ENCODE measurements at places on chromosomes 2 and 18.

DNA sequence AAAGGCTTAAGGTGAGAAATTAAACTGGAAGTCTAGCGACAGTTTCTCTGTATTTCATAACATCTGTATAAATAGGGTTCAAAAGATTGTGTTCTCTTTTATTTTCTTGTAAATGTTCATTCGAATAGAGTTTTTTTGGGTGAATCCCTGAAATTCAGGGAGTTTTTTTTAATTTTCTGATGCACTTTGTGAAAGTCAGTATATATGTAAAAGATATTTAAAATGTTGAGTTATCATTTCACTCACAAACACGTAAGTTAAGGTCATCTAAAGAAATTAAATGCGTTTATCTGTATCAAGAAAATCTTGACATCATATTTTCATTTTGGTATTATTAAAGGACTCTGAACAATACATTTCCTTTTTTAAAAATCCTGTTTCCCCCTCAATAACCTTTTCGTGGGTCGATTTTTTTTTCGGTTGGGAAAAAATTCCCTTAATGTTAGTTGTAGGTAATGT, 3.4 kb downstream of the SP9 start:
- DNase-seq, result no peak

GRCh38 chr2:216658757-216659156, 25.5 kb downstream of the IGFBP2 start:
- DNase-seq, result no peak

DNA sequence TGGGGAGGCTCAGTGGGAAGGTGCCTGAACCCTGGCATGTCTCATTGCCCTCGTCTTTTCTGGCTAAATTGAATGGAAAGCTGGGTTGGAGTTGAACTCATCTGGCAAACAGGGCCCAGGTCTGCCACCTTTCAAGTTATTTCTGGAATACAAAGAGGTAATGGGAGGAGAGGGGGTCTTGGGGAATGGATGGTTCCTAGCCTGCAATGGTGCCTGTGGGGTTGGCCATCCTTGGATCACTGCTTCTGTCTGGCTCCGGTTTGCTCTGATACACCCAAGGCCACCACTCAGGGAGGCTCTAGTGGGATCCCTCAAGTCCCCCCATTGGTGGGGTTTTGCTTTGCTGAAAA, 45.3 kb downstream of the PSD4 start:
- DNase-seq, result no peak

DNA sequence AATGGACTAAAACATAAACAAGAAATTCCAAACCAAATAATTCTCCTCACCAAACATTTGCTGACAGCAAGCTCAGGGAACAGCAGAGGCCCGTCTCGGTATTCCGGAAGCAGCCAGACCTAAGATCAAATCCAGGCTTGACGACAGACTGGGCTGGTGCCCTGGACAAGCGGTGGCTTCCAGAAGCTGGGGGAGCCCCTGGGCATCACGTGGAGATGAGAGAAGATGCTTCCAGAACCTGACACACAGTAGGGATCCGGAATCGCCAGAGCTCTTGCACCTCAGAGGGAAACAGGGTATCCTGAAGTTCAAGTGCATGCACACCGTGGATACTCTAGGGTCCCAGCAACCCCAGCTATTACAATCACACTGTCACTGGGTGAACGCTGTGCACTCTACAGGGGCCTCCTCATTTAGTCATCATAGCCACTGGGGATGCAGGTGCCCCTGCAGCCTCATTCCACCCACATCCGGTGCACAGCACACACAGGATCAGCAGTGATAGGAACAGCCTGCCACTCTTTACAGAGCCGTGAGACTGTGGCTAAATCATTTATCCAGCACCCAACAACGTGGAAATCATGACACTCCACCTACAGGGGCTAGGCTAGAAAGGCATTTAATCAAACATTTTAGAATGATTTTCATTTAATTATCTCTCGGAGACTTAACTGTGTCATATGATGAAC, 102.6 kb downstream of the HDAC4 start:
- DNase-seq, result peak; percentile 83

- no peak for DNase-seq
Observed at GRCh38 chr2:145748927-145749326, 1229.0 kb upstream of the ZEB2 start.

GRCh38 chr2:98538280-98539041, 69.9 kb downstream of the COA5 start:
- peak; percentile 27 for DNase-seq

GRCh38 chr2:233331536-233331935, 22.8 kb upstream of the DGKD start:
- peak; percentile 57 for DNase-seq

DNA sequence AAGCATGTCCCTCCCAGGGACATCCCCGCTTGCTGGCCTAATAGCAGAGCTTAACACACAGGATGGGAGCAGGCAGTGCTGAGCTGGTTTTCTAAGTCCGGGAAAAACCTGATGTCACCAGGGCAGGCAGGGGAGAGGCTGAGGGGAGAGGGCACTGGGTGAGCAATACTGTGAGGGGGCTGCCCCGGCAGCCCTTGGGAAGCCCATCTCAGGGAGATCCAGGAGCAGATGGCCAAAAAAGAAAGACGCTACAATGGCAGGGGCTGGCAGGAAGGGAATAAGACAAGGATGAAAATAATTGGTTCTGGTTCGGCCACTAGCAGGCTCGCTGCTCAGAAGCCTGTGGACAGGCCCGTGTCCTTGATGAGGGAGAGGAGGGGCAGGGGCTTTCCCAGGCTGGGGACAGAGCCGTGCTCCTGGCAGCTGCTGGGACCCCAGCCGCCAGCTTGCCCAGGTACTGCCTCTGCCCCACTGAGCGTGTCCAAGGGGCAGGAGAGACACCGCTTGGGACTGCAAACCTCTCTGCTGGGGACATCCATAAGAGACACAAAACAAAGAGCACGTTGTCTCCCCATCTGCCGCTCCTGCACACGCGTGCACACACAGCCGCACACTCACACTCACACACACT, 30.2 kb downstream of the SMAD7 start:
- DNase-seq, result no peak

DNA sequence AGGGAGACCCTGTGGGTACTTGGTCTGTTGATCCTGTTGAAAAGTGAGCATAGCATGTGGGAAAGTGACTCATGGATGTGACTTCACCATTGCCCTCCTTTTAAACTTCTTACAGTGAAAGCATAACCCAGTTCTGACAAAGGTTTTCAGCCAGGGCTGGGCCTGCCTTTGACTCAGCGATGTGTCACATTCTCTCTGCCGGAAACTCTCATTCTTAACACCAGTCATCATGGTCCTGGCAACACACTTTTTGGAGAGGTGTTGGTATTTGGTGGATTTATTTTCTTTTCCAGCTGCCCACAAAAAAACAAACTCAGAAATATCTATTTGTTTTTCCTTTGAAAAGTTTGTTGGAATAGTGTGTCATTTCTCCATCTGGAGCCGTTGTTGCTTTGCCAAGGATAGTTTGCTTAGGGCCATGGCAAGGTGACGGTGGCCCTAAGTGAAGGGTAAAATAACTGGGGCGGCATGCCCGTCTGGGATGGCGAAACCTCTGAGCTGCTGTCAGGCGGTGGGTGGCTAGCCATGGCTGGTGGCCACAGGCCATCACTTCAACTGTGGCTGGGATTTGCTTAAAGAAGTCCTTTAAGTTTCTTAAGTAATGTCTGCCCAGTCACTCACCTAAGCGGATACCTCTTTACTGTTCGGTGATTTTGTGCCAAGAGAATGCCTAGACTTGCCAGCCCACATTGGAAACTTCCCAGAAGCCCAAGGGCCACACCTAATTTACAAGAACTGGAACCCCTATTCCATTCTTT, 123.3 kb downstream of the LTBP1 start:
- peak; percentile 77 for DNase-seq

GRCh38 chr2:222641336-222641735, 14.6 kb downstream of the FARSB start:
- no peak for DNase-seq

DNA sequence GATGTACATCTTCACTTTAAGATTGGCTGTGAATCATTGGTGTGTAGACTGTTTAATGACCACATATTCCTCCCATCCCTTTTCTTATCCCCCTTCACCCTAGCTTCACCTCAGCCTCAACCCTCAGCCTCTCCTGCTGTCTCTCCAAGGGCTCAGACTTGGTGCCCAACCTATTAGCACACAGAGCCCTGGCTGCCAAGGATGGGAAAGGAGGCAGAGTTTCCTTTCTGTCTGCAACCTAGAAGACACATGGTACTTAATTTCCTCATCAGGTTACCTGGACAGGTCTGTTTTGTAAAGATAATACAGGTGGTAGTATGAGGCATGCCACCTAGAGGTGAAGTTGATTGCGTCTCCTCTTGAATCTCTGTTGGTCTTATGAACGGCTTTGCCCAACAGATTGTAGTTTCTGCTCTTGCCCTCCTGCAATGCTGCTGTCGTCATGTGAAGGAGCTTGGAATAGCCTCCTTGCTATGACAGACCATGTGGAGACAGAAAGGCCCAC, 44.5 kb upstream of the RMND5A start:
- no peak for DNase-seq

DNA sequence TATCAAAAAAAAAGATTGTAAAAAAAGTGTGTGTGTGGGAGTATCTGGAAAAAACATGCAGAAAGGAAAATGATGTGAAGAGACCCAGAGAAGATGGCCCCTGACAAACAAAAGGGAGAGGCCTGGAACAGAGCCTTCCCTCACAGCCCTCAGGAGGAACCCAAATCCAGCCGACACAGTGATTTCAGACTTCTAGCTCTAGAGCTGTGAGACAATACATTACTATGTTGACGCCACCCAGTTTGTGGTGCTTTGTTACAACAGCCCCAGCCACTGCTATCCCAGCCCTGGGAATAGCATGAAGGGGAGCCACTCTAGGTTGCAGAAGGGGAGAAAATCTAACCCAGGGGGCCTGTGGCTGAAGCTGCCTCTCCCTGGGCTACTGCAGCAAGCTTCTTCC, 59.0 kb upstream of the ZBTB7C start:
- no peak for DNase-seq

DNA sequence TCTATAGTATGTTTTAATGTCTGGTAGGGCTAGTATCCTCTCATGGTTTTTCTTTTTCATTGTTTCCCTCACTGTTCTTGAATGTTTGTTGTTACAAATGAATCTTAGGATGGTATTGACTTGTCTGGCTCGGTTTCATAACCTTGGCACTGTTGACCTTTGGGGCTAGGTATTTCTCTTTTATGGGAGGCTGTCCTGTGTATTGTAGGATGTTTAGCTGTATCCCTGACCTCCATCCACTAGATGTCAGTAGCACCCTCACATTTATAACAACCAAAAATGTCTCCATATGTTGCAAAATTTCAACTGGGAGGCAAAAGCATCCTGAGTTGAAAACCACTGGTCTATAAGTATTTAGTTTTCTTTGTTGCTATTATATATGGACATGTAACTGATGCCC, 7.0 kb upstream of the AOX1 start:
- no peak for DNase-seq

GRCh38 chr2:122707224-122707824, 951.9 kb downstream of the TSN start:
- no peak for DNase-seq

DNA sequence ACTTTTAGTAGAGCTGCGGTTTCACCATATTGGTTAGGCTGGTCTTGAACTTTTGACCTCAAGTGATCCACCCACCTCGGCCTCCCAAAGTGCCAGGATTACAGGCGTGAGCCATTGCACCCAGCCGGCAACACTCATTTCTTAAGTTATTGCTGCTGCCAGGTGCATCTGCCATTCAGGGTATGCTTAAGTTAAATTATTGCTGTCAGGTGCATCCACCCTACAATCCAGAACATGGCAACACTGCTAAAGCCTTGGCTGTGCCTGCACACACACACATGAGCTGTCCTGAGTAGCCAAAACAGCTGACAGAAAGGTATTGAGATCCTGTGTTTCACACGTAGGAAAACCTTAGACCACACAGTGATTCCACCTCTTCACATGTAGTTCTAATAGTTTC, 148.2 kb downstream of the FAM161A start:
- no peak for DNase-seq

DNA sequence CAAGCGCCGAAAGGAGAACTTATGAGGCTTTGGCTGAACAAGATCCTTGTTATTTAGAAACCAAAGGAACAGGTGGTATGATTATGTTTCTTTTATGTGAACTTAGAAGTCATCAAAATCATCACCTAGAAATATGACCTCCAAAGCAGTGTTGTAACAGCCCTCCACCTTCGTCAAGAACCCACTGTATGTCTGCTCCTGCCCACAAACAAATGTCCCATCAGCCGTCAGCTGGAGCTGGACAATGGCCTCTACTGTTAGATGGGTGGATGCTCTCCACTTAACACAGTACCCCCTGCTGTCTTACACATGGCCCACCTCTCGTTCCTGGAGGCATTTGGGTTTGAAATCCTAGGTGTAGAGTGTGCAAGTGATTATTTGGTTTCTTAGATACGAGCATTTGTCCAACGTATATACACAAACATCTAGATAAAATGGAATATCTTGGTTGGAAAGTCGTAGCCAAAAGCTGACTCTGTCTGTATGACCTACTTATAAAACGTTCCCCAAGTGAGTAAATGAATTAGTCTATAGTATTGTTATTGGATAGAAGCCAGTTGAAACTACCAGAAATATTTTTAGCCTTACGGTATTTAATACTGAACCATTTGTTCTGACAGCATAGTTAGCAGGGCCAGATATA, 113.0 kb downstream of the CRIM1 start:
- DNase-seq, result no peak

- DNase-seq, result no peak
Observed at GRCh38 chr2:241187101-241187917, 1.2 kb upstream of the ANO7 start.

DNA sequence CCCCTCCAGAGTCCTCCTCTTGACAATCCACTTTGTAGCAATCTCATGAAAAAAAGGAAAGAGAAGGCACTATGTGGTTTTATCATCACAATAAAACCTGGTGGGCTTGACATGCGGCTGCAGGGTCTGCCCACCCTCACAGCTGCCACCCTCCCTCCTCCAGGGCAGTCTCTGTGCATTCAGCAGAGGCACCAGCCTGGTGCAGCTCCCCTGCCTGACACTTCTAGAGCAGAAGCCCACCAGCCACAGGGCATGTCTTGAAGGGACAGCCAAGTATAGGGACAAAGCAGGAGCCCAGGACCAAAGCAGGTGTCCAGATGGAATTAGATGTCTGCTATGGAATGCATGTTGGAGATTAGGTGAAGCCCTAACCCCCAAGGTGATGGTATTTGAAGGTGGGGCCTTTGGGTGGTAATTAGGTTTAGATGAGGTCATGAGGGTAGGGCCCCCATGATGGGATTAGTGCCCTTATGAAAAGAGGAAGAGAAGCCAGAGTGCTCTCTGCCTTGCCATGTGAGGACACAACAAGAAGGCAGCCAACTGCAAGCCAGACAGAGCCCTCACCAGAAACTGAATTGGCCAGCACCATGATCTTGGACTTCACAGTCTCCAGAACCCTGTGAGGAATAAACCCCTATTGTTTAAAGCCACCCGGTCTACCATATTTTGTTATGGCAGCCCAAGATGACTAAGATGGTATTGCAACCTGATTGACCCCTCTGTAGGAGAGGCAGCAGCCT, 86.9 kb downstream of the MCFD2 start:
- DNase-seq, result no peak

GRCh38 chr2:239378918-239379640, 21.7 kb downstream of the HDAC4 start:
- DNase-seq, result no peak

- DNase-seq, result no peak
Observed at GRCh38 chr2:235027558-235028214, 75.9 kb downstream of the SH3BP4 start.

GRCh38 chr18:1357724-1358123, 453.1 kb downstream of the ADCYAP1 start:
- DNase-seq, result no peak

Data from stimulated activated CD4-positive, alpha-beta T cell treated with anti-CD3 and anti-CD28 coated beads, Interleukin-1b, Interleukin-23, amount 100 ng/mL, for 48 hours (primary cell).